ENCODE measurements at places on chromosomes 12 and 14.

GRCh38 chr14:89339579-89339978, 77.5 kb downstream of the FOXN3 start:
- no peak for DNase-seq

DNA sequence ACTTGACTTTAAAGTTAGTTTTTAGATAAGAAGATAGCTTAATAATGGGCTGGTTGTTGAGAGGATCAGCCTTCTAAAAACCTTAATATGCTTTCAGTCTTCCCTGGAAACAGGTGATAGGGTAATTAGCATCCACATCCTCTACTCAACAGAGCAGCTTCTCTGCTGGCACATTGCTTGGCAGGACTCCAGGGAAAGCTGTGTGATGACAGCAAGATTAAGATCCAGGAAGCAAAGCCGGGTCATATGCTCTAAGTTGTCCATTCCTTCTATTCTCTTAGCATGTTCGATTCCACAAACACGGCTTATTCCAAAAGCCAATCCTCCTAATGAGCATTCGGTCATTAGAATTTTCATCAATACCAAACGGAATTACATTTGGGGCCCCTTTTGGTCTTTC, 87.0 kb downstream of the HMGA2 start:
- DNase-seq, result no peak

GRCh38 chr12:6367065-6367968, 8.0 kb downstream of the SCNN1A start:
- DNase-seq, result peak; percentile 14

DNA sequence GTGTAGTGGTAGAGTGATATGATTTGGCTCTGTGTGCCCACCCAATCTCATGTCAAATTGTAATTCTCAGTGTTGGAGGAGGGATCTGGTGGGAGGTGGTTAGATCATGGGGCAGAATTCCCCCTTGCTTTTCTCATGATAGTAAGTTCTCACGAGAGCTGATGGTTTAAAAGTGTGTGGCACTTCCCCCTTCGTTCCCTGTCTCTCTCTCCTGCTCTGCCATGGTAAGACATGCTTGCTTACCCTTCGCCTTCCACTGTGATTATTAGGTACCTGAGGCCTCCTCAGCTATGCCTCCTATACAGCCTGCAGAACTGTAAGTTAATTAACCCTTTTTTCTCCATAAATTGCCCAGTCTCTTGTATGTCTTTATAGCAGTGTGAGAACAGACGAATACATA, 115.7 kb upstream of the FUT8 start:
- DNase-seq, result no peak

- DNase-seq, result no peak
Measured at GRCh38 chr14:31419179-31419966, 977 bp downstream of the HEATR5A start.

- DNase-seq, result no peak
Measured at GRCh38 chr12:51329742-51330141, 5.8 kb upstream of the BIN2 start.

DNA sequence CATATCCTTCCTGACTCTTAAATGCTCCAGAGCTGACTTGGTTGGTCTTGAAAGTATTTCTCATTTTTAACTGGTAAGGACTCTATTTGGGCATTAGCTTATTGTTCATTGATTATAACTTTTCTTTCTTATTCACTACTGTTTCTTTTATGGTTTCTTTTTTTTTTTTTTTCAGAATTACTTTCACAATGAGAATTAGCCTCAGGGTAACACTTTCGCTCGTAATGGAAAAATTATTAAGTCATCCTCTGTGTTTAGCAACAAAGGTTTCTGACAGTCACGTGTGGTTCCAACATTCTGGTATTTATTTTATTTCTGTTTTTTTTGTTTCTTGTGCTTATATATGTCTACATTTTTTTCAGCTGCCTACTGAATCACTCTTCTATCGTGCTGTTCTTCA, 80.0 kb downstream of the METTL25 start:
- DNase-seq, result no peak

- DNase-seq, result no peak
Measured at GRCh38 chr14:68076451-68076850, 256.9 kb downstream of the RAD51B start.

GRCh38 chr12:125382926-125383325, 317.7 kb downstream of the AACS start:
- no peak for DNase-seq

- no peak for DNase-seq
Measured at GRCh38 chr12:4271717-4272423, 1.7 kb upstream of the CCND2 start.

- DNase-seq, result no peak
Measured at GRCh38 chr14:99722741-99723140, 38.6 kb downstream of the CYP46A1 start.

DNA sequence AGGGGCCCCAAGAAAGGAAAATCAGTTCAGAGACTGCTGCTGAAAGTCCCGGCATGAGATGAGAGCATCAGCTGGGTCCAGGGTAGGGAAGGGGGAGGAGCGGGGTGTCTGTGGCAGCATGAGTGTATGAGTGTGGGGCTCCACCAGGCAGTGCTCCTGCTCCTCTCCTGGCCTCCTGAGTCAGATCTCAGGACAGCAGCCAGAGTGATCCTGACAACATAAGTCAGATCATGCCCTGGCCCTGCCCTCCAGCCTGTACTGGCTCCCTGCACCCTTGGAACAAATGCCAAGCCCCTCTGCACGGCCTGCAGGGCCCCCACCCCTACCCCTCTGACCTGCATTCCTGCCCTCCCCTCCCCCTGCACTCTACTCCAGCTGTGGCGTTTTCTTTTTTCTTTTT, 24.2 kb upstream of the LRP1-AS start:
- DNase-seq, result no peak

- no peak for DNase-seq
Measured at GRCh38 chr12:71517145-71517846, 77.7 kb downstream of the LGR5 start.

- DNase-seq, result no peak
Measured at GRCh38 chr12:11856971-11857370, 207.5 kb downstream of the ETV6 start.

DNA sequence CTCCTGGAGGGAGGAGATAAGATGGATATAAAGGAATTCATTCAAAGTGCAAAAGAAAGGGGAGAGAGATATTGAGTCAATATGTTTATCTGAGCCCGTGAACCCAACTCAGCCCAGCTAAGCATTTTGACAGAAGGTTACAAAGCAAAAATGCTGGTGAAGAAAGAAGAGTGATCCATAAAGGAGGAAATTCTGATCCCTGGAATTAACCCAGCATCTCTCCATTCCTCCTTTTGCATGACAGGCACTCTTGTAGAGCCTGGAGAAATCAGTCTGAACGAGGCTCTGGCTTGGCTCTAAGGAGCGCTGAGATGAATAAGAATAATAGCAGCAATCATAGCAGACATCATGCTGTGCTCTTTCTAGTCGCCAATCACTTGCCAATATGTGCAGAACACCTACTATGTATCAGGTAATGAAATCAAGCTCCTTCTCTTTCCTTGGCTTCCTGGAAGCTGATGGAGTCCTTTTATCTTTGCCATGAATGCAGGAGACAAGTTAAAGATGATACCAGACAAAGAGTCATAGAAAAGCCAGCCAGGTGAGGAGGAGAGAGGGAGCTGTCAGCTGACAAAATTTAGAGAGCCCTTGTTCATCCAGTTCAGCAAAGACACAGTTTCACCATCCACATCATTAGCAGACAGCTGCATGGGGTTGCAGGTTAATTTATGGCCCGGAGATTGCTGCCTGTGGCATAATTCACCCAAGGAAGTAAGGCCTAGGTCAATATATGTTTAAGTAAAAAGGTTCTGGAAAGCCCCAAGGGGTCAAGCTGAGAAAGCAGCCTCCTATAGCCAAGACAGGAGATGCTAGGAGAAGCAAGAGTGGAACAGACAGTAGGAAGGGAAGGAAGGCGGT, 476.5 kb upstream of the TBX3 start:
- DNase-seq, result no peak

GRCh38 chr12:77850698-77851097, 20.0 kb downstream of the NAV3 start:
- no peak for DNase-seq

DNA sequence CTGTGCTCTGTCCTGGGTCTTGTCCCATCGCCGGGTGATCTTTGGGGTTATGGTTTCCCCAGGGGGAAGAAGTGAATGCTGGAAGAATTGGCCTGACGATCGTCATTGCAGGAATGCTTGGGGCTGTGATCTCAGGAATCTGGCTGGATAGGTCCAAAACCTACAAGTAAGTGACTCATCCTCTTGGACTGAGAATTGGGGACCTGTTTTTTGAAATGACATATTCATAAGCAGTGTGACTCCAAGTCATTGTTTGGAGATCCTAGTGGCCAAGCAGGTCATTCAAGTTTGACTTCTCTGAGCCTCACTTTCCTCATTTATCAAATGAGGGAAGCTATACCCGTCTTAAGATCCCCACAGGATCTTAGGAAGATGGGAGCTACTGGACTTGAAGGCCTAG, 25.8 kb downstream of the ERG28 start:
- no peak for DNase-seq

GRCh38 chr12:96989916-96990315, 82.9 kb downstream of the NEDD1 start:
- DNase-seq, result no peak

- no peak for DNase-seq
Measured at GRCh38 chr14:81313775-81314429, 86.2 kb downstream of the STON2 start.

GRCh38 chr14:94568186-94568585, 6.9 kb downstream of the SERPINA4 start:
- DNase-seq, result no peak

- no peak for DNase-seq
Measured at GRCh38 chr12:51171884-51172514, 936 bp downstream of the TFCP2 start.

- DNase-seq, result no peak
Measured at GRCh38 chr14:29273513-29273912, 506.9 kb downstream of the FOXG1 start.

DNA sequence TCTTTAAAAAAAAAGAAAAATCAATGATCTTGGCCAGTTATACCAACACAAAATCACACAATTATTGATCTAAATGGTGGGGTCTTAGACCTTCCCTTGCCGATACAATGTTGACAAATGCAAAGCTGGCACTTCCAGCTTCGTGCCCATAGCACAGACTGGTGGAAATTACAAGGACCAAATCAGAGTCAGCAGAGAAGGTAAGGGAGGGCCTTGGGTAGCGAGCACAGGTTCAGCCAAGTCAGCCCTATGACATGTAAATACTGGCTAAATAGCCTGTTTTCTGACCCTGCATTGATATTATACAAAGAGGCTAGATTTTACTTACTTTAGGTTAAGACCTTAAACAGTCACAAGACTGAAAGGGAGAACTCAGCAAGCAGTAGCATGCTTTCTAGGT, 30.3 kb upstream of the WDR89 start:
- DNase-seq, result no peak

DNA sequence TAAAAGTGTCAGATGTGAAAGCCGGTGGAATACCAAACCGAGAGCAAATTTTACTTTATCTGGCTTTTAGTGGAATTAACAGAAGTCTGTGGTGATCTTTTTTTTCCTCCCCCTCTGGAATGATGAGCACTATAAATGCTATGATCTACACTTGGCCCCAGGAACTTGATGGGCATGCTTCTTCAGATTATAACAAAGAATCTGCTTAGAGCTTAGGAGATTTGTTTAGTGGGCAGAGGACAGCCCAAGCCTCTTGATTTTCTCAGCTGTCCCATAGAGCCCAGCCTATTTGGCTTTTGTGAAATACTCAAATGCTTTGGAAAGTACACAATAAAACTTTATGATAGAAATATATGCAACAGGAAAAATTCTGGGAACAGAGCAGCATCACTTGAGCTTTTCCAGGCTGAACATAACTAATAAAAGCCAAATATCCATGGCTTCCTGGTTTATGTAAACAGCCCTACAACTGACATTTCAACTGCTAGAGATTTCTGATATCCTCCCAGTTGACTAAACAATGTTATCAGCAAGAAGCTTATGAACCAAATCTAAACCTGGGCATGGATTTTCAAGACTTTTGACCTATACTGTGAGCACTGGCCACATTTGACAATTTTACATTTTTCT, 149.6 kb downstream of the PLXNC1 start:
- no peak for DNase-seq

DNA sequence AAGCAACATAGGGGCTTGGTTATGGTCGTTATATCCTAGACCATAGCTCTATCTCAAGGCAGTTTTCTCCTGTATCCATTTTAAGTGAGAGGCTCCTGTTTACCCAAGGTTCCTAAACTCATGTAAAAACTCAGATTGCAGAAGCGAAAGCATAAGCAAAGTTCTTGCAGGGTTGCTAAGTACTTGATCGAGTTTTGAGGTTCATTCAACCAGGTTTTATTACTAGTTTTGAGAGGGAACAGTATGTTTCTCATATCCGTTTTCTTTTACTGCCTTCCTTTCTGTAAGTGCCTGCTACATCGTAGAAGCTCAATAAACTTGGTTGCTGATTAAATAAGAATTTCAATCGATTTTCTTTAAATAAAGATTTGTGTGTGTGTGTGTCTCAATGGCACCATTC, 5.1 kb downstream of the AKAP3 start:
- no peak for DNase-seq

- no peak for DNase-seq
Measured at GRCh38 chr12:80068173-80068572, 31.2 kb upstream of the OTOGL start.

DNA sequence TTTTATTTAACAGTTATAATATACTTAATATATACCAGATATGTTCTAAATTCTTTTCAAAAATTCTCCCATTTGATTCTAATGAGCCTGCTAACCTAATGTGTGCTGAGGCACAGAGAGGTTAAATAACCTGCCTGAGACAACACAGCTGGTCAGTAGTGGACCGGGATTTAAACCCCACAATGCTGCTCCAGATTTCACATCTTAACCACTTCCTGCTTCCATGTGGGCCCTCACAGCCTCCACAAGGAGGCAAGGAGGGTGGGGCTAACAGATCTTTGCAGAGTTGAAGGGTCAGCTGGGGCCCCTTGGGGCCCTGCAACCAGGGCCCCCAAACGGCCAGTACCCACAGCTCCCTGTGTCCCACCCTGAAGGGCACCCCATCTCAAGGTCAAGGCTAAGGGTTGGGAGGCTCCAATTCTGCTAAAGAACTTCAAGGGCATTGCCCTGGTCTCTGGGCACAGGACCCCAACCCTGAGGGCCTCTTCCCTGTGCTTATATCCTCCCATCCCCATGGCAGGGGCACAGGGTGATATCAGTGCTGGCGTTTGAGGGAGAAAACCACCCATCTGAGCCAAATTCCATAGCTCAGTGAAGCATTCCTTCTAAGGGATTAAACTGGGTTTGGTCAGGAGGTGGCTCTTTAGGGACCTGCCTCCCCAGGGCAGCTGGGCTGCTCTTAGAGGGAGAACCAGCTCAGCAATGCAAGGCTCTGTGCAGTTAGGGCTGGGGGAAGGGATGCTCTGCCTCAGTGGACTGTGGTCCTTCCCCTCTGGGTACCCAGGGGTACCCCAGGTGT, 2.2 kb downstream of the KRT80 start:
- no peak for DNase-seq

GRCh38 chr12:4324366-4324765, 3.4 kb downstream of the TIGAR start:
- no peak for DNase-seq

GRCh38 chr12:77953528-77954205, 123.0 kb downstream of the NAV3 start:
- no peak for DNase-seq

DNA sequence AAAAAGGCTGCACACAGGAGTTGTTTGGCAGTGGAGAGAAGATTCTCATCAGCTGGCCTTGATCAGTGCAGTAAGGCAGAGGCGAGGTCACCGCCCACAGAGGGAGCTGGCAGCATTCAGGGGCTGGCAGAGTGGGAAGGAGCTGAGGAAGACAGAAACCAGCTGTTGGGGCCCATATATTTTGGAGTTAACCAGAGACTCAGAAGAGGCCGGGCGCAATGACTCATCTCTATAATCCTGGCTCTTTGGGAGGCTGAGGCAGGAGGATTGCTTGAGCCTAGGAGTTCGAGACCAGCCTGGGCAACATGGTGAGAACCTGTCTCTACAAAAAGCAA, 17.7 kb downstream of the SMCO2 start:
- DNase-seq, result no peak
